ENCODE measurements at places on chromosomes 5 and 9. TPM values are rescaled to one million over a fixed set of nuclear protein-coding genes. Genes with fewer than 3 reads are reported as not detected.
A peak's percentile ranks its signal among the peaks of the same experiment; 100 is the strongest.

DNA sequence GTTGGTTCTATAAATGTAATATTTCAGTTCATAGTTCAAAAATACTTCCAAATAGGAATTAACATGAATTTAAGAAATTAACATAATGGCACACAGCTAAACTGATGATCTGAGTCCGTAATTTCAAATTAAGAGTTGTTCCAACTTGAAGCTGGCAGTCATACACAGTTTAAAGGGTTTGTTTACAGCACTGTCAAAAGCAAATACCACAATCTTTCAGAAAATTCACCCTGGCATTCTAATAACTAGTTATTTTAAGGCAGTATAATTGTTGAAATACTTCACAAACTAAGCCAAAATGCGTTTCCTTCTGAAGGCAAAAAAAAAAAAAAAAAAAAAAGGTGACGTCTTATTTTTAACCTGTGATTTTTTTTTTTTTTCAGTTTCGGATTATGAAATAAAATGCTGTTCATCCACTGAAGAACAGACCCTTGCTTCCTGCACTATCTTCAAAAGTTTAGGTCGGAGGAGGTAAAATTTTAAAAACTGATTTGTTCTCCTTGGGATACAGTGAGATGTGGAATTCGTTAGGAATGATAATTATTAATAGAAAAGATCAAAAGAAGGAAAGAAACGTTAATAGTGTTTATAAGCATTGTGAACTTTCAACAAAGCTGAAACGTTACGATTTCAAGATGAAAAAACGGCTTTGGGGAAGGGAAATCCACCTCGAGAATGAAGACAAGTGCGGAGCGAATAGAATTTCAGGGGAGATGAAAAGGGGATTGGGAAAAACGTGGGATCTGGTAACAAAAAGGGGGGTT lies 850 bp downstream of the IL6ST start:
- no peaks in the 10 kb centered on the region for H3K27me3 ChIP-seq
- no peak for DNase-seq
- peak overlapping the region; percentile 99 for H3K27ac ChIP-seq
- H3K4me3 ChIP-seq, result peak overlapping the region; percentile 94
- no peaks in the 10 kb centered on the region for H3K36me3 ChIP-seq

Gene SEMA6A
- total RNA-seq, result not detected

Gene PRR7
- total RNA-seq, result 6.6 TPM

GRCh38 chr5:56601641-56602071 lies 213.7 kb upstream of the MAP3K1 start:
- no peak overlapping the region for H3K4me3 ChIP-seq
- H3K27ac ChIP-seq, result no peak overlapping the region
- no peaks in the 10 kb centered on the region for H3K27me3 ChIP-seq
- no peak for DNase-seq

GRCh38 chr5:98816582-98817222 lies 43.2 kb downstream of the RGMB start:
- no peak for DNase-seq
- no peak overlapping the region for H3K27ac ChIP-seq

GRCh38 chr5:172769616-172770373 lies 1.2 kb downstream of the DUSP1 start:
- H3K36me3 ChIP-seq, result peaks cover 12% of the 10 kb centered on the region
- peak overlapping the region; percentile 97 for H3K27ac ChIP-seq
- DNase-seq, result no peak
- H3K4me3 ChIP-seq, result peak overlapping the region; percentile 81
- H3K27me3 ChIP-seq, result no peaks in the 10 kb centered on the region

Data from naive thymus-derived CD4-positive, alpha-beta T cell (primary cell).